ENCODE measurements at places on chromosomes 7 and 10.

GRCh38 chr10:63027531-63027930 lies 105.6 kb upstream of the NRBF2 start:
- peaks cover 53% of the 10 kb centered on the region for H3K27me3 ChIP-seq
- DNase-seq, result no peak
- H3K4me1 ChIP-seq, result no peaks in the 10 kb centered on the region

DNA sequence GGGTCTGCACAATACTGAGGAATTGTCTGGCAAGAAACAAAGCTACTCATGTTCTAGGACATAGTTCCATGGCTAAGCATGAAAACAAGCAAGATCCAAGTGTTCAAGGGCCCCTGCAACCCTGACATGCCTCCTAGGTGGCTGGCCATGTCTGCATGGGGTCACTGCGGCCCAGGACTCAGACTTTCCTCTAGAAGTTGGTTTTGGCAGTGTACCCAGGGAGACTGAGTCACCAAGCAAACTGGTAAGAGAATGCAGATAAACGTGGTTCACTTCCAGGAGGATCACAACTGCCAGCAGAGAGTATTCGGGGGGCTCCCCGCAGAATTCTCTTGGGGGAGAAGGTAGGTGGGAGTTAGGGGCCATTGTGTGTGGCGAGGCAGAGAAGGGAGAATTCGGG lies 7.4 kb upstream of the PFKFB3 start:
- H3K4me3 ChIP-seq, result no peak overlapping the region
- no peak for DNase-seq
- H3K4me1 ChIP-seq, result peaks cover 15% of the 10 kb centered on the region
- H3K27me3 ChIP-seq, result no peaks in the 10 kb centered on the region
- H3K27ac ChIP-seq, result no peak overlapping the region
- no peaks in the 10 kb centered on the region for H3K36me3 ChIP-seq

DNA sequence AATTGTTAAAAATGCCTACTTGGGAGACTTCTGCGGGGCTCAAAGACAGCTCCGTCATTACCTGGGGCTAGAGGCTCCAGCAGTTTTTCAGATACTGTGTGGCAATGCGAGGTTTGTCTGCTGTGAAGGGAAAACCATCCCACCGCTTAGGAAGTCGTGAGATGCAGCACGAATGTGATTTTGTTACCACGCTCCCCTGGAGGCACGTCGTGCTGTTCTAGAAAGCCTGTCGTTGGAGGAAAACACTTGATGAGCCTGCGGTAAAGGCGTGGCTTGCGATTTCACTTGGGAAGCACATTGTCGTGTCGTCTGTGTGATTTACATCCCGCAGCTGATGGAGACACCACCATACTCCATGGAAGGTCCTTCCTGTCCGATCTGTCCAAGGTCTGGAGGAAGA lies 39.3 kb downstream of the CAMK1D start:
- no peak for DNase-seq
- H3K4me1 ChIP-seq, result peaks cover 23% of the 10 kb centered on the region
- H3K4me3 ChIP-seq, result peak overlapping the region; percentile 20
- no peak overlapping the region for H3K27ac ChIP-seq
- no peaks in the 10 kb centered on the region for H3K27me3 ChIP-seq
- peaks cover 12% of the 10 kb centered on the region for H3K36me3 ChIP-seq

DNA sequence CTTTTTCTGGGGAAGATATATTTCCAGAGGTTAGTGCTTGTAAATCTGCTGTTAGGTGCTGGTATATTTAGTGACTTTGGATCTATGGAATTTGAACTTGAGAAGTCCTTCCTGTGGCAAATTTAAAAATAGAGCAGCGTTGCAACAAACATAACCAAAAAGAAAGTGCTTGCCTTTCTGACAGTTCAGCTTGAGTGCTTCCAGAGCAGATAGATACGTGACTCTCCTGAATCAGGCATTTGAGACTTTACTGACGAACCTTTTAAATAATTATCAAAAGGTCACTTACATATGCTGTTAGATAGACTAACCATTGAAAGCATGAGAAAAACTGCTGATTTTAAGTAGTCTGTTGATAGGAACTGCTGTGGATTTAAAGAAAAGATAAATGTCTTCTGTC lies 387.5 kb upstream of the LRRTM3 start:
- H3K4me1 ChIP-seq, result no peaks in the 10 kb centered on the region
- no peaks in the 10 kb centered on the region for H3K27me3 ChIP-seq
- H3K4me3 ChIP-seq, result no peak overlapping the region
- H3K36me3 ChIP-seq, result no peaks in the 10 kb centered on the region

- DNase-seq, result no peak
- no peaks in the 10 kb centered on the region for H3K4me1 ChIP-seq
- H3K27me3 ChIP-seq, result no peaks in the 10 kb centered on the region
- H3K4me3 ChIP-seq, result no peak overlapping the region
- no peak overlapping the region for H3K27ac ChIP-seq
- H3K36me3 ChIP-seq, result no peaks in the 10 kb centered on the region
Measured at GRCh38 chr10:19825700-19826099, 9.5 kb downstream of the PLXDC2 start.

Data from activated T-cell treated with anti-CD3 and anti-CD28 coated beads, Interleukin-2, amount 50 U/mL, for 72 hours (primary cell).